ENCODE measurements at places on chromosomes 5 and 9. TPM values are rescaled to one million over a fixed set of nuclear protein-coding genes. Genes with fewer than 3 reads are reported as not detected.

DNA sequence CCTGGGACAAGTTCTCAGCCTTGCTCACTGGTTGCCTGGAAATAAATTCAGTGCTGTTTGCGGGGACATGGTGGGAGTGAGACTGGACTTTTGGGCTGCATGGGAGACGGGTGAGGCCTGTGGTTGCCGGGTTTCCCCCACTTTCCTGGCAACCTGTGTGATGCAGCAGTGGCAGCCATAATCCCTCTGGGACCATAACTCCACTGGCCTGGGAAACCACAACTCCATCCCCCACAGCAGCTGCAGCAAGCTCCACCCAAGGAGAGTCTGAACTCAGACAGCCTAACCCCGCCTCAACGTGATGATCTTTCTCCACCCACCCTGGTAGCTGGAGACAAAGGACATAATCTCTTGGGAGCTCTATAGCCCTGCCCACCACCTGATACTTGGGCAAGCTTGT lies 349.9 kb downstream of the PIK3R1 start:
- no peak for DNase-seq

Gene F12
- total RNA-seq = not detected

DNA sequence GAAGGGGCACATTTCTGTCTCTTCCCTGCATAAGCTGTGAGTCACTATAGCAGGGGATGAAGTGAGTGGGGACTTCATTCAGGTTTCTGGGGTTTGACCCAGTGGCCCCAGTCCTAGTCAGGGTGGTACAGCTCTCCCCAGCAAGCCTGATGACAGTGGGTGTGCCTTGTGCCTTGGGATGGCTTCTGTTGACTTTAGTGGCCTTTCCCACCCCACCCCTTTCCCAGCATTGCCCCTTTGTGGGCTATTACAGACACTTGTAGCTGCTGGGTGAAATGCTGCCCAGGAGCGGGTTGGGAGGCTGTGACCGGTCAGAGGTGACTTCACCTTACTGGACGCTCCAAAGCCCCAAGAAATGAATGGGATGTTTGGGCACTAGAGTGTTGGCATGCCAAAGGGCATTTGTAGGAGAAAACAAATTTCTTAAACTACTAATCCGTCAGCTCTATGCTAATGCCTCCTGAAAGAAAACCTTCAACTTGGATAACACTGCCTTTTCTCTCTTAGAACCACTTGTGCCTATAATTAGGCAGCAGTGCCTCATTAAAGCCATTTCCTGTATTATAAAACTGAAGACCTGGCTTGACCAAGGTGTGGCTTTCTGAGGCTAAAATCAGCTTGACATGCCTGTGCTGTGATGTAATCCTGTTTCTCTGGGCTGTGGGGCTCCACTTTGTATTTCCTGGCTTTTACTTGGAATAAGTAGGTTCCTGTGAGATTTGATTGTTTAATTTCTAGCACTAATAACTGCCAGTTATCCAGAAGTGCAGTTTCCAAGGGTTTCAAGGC lies 119.0 kb upstream of the SLC25A48 start:
- no peak for DNase-seq

Gene ARPC5L
- total RNA-seq = 28.2 TPM

Gene GCNT4
- 3.6 TPM for total RNA-seq

- DNase-seq = no peak
These were observed 107.7 kb upstream of the EQTN start for GRCh38 chr9:27404661-27405060.

Gene LEAP2
- total RNA-seq = 0.23 TPM

Gene ANKRD20A1
- total RNA-seq = not detected

DNA sequence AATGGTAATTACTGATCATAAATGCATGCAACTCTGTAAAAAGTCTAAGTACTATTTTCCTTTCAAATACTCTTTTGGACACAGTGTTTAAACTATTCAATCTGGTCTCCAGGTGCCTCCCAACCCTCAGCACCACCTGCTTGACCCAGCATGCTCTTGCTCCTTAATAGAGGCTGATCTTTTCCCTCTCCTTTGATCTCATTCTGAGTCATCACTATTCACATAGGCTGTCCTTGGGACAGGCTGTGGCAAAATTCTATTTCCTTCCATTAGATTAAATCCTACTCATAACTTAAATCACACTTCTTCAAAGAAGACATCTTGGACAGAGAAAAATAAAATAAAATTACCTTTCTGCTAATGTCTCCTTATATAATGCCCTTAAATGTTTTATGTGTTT lies 199.4 kb upstream of the ST8SIA4 start:
- DNase-seq = no peak

Gene OCLN
- 4.2 TPM for total RNA-seq

- peak; percentile 85 for DNase-seq
These were observed 91.7 kb downstream of the MACROH2A1 start for GRCh38 chr5:135307143-135307903.

DNA sequence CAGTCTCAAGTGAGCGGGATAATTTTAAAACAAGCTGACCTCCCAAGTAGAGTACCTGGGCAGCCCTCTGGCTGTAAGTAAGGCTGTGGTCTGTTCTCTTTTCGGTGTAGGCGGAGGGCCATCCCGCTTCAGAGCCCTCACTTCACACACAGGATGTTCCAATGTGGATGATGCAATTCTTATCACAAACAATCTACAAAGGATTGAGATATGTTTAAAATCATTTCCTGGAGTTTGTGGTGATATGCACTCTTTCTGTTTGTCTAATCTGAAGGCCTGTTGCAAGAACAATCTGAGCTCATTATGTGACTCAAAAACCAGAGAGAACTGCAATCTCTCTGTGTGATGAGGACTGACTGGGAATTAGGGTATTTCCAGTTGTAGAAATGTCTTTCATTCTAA lies 42.5 kb downstream of the ITGA2 start:
- DNase-seq = no peak

GRCh38 chr5:32325062-32325461 lies 12.3 kb upstream of the MTMR12 start:
- peak; percentile 34 for DNase-seq

- DNase-seq = no peak
These were observed 224.0 kb downstream of the GAS1 start for GRCh38 chr9:86723346-86723745.

Gene ITK
- total RNA-seq = 2.1 TPM

- DNase-seq = no peak
These were observed 150.1 kb downstream of the KDM4C start for GRCh38 chr9:6907772-6908381.

Gene BAAT
- not detected for total RNA-seq

DNA sequence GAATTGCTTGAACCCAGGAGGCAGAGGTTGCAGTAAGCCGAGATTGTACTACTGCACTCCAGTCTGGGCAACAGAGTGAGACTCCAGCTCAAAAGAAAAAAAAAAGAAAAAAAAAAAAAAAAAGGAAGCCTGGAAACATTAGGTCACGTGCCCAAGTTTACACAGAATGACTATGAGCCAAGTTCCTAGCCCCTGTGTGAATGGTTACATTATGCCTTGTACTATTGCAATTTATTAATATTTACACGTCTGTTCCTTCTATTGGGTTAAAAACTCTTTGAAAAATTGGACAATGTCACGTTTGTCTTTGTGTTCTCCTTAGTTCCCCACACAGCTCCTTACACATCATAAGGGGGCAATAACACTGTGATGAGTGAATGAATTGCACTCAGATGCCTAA lies 33.5 kb upstream of the SLC28A3 start:
- no peak for DNase-seq

GRCh38 chr9:2021731-2022130 lies 6.6 kb downstream of the SMARCA2 start:
- DNase-seq = no peak

DNA sequence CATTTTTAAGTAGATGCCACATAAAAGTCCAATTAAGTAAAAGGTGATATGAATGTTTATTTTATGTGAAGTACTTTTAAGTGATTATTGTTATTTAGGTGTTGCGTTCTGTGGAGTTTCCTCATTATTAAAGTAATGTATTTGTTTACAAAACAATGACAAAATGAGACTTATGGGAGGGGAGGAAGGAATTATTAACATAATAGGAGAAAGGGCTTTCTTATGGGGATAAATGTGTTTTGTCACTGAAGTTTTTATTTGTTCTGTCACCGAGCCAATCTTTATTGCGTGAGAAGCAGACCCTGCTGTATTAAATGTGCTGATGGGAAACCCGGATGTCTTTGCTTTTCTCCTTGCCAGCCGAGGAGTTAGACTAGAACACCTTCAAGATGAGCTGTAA lies 44.5 kb downstream of the TRIO start:
- DNase-seq = no peak

GRCh38 chr5:66595756-66596635 lies at the start of gene MAST4:
Gene MAST4, plus strand, starts transcription at chr5:66596393. Its CDS starts 263 bp downstream, at chr5:66596656.
- no peak for DNase-seq

Gene CERT1
- 36.9 TPM for total RNA-seq

Gene PCDHGA9
- total RNA-seq = 8.7 TPM

GRCh38 chr5:158305861-158306260 lies 446.9 kb upstream of the CLINT1 start:
- no peak for DNase-seq

DNA sequence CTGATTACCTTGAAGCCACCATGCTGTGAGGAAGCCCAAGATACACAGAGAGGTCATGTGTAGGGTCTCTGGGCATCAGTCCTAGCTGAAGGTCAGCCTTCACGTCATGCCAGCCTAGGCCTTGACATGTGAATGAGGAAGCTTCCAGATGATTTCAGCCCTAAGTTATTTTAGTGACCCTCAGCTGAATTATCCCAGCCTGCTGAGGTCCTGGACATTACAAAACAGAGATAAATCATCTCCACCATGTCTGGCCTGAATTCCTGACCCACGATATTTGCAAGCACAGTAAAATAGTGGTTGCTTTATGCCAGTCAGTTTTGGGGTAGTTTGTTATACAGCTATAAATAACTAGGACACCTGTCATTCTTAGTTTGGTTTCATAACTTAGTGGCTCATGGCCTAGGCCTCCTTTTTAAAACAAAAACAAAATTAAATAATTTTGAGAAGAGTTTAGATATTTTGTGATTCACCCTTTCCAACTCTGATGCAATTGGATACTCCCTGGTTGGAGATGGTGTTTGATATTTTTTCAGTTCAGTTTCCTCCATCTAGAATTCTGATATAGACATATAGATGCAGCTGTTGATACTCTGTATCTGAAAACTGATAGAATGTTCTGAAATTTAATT lies 571.3 kb upstream of the CLINT1 start:
- DNase-seq = no peak

GRCh38 chr9:22036866-22037626 lies 27.9 kb upstream of the CDKN2B start:
- DNase-seq = no peak

- DNase-seq = no peak
These were observed 98.9 kb upstream of the PHYKPL start for GRCh38 chr5:178331491-178331996.

Gene ENTPD8
- total RNA-seq = not detected

DNA sequence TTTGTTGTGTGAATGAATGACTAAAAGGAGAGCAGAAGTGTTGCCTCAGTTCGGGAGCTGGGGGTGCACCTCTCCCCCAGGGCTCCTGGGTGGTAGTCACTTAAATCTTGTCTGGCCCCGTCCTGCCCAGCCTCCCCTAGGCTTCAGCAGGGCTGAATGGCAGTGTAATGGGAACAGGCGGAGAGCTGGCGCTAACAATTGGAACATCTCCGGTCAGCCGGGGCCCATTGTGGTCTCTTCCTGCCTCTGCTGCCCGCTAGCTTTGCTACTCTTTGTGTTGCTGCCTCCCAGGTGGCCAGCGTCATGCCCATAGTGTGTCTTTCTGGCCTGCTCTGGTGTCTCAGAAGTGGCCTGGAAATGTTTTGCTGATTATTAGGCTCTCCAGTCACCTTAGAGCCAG lies 62.3 kb downstream of the RGS3 start:
- DNase-seq = no peak

GRCh38 chr5:146209714-146210113 lies 6.3 kb downstream of the RBM27 start:
- DNase-seq = no peak

Gene RGS3
- 37.3 TPM for total RNA-seq

GRCh38 chr5:151068433-151069197 lies 12.2 kb downstream of the TNIP1 start:
- DNase-seq = no peak

Gene HTR1A
- not detected for total RNA-seq

Gene PCDHGC5
- total RNA-seq = 1.5 TPM

DNA sequence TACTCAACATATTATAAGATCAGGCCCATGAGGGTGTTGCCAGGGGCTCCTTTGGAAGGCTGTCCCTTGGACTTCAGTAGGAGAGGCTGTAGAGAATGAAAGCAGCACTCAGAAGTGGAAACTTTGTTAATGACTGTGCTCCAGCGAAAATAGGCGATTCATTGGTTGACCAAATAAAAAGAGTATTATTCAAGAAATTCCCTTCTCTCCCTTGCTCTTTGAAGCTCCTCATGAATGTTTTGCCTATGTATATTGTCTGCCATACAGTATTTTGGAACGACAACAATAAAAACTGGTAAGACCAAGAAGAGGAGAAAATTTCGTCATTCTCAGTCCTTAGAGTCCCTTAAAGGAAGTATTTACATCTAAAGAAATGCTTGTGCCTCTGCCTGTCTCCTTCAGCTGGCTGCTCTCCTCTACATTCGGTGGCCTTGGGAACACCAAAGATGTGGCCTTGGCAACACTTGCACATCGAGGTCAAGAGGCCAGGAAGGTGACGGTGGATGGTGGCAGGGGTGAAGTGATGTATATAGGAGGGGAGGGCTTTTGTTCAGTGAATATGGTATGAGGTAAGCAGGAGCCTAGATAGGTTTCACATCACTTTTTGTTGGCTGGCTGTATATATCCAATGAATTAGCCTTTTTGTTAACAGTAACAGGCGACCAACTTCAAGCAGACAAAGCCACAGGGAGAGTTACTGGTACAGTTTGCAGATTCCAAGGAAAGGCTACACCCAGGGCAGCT lies 95.0 kb upstream of the ACTBL2 start:
- DNase-seq = no peak

GRCh38 chr9:128636024-128636390 lies 20.6 kb downstream of the DYNC2I2 start:
- DNase-seq = no peak

Gene ZFP2
- 2.1 TPM for total RNA-seq

DNA sequence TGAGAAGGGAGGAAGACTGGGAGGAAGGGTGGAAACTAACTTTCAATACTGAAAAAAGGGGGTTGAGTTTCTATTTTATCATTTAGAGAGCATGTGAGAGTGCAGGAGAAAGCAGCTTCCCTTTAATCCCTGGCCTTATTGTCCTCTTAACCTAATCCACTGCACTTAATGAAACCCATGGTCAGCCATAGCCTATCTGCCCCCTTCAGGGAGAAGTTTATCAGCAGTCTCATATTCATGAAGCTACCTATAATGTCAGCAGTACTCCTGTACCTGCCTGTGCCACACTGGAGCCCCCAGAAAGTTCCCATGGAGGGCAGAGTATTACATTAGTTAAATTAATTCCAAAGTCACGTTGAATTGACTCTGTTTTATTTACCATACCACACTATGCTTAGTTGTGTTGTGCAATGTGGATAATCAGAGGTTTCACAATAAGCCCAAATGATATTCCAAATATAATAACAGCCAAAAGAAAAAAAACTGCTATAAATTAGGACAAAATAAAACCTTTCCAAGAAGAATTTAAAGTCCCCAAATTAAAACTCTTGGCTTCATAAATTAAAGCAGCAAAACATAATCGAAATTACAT lies 62.9 kb downstream of the MUSK start:
- DNase-seq = no peak

Gene ACTBL2
- not detected for total RNA-seq

Gene TSSK1B
- total RNA-seq = not detected

Gene C9orf40
- 5.4 TPM for total RNA-seq
